ENCODE measurements at places on chromosomes 3 and 15.

- no peak for DNase-seq
Observed at GRCh38 chr3:196016485-196016884, 65.4 kb downstream of the TFRC start.

DNA sequence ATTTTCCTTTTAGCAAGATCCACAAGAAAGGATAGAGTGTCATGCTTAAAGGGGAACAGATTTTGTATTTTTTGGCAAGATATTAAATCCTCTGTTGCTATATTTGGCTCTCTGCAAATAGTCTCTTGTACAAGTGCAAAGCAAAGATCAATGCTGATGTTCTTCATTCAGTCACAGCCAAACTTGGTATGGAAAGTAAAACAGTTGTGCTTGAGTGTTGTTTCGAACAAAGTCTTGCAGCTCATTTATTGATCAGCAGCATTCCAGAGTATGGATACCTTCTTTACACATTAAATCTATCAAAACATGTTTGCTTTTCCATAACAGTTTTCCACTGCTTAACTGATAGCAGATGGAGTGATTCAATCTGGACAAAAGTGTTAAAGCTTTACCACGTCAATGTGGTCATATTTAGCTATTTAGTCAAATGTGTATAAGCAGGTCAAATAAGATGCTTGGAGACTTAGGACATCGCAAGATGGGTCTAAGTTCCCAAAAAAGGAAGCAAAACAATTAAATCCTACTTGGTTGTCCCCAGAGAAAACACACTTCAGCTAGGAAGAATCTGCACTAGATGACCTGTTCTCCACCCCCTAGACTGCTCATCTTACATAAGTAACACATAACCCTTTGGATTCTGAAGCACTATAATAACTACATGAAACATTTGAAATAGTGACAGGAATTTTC lies 52.4 kb downstream of the VGLL3 start:
- no peak for DNase-seq

- no peak for DNase-seq
Observed at GRCh38 chr15:77821188-77821958, 188.7 kb upstream of the LINGO1 start.

- DNase-seq = no peak
Observed at GRCh38 chr3:128794770-128795649, 69.0 kb downstream of the RAB7A start.

- no peak for DNase-seq
Observed at GRCh38 chr3:30324587-30324986, 281.8 kb upstream of the TGFBR2 start.

DNA sequence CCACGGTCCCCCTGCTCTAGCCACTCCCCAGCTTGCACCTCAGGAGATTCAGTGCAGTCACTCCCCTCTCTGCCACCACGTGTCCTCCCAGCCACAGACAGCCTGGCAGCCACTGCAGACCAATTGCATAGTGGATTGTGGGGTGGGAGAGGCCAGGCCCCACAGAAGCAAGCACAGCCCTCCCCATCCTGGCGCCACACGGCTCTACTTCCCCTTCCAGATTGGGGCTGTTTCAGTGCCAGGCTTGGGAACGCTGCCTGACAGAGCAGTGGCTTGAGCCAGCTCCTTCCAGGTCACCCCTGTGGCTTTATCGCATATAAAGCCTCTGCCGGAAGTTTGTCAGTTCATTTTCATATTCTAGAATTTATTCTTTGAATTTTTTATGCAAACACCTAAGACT lies 90.7 kb downstream of the TMEM266 start:
- no peak for DNase-seq

GRCh38 chr15:45855210-45855906 lies 220.5 kb downstream of the SQOR start:
- DNase-seq = no peak

DNA sequence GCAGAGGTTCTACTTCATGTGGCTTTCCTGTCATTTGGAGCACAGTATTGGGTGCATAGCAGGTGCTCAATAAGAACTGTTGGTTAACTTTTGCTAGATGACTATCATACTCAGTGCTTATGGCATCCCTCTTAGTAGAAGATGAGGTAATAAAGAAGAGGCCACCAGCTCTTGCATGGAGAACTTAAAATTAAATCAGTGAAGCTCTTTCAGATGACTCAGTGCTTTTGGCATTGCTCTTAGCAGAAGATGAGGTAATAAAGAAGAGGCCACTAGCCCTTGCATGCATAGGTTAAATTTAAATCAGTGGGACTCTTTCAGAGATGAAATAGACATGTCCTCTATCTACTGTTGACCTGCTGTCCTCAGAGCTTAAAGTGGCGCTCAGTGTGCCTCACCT lies 109.4 kb upstream of the FGF7 start:
- DNase-seq = no peak

GRCh38 chr15:79582650-79583049 lies 150.5 kb downstream of the MINAR1 start:
- DNase-seq = no peak

GRCh38 chr15:27928386-27928785 lies 170.7 kb downstream of the OCA2 start:
- no peak for DNase-seq

GRCh38 chr3:121943431-121943830 lies 49.2 kb downstream of the SLC15A2 start:
- DNase-seq = no peak

GRCh38 chr3:10647376-10647775 lies 142.0 kb upstream of the ATP2B2 start:
- no peak for DNase-seq

- DNase-seq = no peak
Observed at GRCh38 chr3:127590282-127590592, 296 bp downstream of the TPRA1 start.

DNA sequence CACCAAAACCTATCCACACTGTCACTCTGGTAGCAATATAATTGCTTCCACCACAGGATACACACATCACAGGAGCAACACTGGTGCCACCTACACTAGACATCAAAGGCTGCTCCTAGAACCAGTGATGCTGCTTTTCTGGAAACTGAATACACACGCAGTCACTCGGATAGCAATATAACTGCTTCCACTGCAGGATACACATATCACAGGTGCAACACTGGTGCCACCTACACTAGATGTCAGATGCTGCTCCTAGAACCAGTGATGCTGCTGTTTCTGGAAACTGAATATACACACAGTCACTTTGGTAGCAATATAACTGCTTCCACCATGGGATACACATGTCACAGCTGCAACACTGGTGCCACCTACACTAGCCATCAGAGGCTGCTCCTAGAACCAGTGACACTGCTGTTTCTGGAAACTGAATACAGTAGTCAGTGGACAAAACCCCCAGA lies 6.9 kb upstream of the TNFSF10 start:
- DNase-seq = no peak

DNA sequence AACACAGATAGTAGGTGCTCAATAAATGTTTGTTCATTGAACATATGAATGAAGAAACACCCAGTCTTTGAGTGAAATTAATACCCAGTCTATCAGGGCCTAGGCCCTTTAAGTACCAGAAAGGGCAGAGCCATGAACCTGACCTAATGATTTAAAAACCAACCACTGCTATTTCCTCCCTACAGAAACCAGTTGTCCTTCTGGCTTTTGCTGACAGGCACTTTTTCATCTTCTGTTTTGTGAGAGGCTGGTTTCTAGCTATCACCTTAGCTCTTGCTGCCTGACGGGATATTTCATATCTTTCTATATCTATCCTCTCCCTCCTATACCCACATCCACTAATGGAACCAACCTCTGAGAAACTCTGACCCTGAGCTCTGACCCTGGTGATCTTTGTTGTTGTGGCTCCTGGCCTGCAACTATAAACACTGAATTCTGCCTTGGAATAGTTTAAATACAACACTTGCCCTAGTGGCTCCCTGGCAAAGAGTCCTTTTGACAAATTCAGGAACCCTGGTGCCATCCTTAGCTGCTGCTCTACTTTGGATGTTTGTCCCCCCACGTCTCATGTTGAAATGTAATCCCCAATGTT lies 4.1 kb upstream of the AHSG start:
- no peak for DNase-seq

- DNase-seq = no peak
Observed at GRCh38 chr15:66706225-66706732, 4.2 kb downstream of the SMAD6 start.

GRCh38 chr15:100973351-100974111 lies 54.4 kb downstream of the LRRK1 start:
- DNase-seq = no peak

GRCh38 chr3:114420072-114420471 lies 126.2 kb downstream of the TIGIT start:
- no peak for DNase-seq

- DNase-seq = no peak
Observed at GRCh38 chr3:50534681-50535330, 31.4 kb upstream of the CACNA2D2 start.

GRCh38 chr3:186189492-186189891 lies 80.6 kb upstream of the ETV5 start:
- DNase-seq = no peak

DNA sequence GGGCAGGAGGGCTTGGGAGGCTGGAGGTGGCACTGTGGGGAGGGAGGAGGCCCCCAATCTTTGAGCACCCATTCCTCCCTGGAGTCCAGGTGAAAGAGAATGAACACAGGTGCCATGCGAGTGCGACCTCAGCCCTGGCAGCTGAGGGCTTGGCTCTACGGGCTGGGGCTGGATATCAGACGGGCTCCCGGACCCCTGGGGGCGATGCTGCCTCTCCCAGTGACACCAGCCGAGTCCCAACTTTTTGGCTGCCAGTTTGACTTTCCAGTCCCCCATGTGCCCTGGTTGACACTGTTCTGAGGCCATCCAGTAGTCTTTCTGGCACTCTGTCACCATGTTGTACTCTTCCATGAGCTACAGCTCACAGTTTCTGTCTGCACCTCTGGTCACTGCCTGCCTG lies 1.2 kb downstream of the VILL start:
- DNase-seq = no peak

DNA sequence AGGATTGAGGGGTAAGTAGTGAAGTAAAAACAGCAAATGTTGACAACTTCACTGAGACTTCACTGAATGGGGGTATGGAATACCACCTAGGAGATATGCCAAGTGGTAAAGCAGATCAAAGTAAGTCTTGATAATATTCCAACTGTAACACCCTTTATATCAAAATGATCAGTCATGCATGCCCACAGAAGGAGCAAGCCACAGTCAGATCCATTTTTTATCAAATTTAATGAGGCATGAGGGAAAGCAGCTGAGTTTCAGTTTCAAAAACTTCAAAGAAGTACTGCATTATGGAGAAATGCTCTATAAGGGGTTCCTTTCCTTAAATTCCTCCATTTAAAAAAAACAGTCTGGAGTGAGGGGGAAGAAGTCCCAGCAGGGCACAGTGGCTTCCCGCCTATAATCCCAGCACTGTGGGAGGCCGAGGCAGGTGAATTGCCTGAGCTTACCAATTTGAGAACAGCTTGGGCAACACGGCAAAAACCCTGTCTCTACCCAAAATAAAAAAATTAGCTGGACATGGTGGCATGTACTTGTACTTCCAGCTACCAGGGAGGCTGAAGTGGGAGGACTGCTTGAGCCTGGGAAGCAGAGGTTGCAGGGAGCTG lies 56.9 kb downstream of the TJP1 start:
- no peak for DNase-seq

DNA sequence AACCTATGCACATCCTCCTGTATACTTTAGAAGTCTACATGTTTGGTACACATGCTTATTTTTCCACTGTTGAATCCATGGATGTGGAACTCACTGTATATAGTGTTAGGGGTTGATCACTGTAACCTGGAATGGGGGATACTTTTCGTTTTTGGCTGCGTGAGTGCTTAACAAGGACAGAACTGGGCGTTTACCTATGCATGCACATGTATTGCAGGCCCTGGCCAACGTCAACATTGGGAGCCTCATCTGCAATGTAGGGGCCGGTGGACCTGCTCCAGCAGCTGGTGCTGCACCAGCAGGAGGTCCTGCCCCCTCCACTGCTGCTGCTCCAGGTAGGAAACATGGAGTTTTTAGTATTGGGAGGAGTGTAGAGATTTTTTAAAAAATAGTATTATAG lies 2.3 kb downstream of the RPLP1 start:
- DNase-seq = no peak

DNA sequence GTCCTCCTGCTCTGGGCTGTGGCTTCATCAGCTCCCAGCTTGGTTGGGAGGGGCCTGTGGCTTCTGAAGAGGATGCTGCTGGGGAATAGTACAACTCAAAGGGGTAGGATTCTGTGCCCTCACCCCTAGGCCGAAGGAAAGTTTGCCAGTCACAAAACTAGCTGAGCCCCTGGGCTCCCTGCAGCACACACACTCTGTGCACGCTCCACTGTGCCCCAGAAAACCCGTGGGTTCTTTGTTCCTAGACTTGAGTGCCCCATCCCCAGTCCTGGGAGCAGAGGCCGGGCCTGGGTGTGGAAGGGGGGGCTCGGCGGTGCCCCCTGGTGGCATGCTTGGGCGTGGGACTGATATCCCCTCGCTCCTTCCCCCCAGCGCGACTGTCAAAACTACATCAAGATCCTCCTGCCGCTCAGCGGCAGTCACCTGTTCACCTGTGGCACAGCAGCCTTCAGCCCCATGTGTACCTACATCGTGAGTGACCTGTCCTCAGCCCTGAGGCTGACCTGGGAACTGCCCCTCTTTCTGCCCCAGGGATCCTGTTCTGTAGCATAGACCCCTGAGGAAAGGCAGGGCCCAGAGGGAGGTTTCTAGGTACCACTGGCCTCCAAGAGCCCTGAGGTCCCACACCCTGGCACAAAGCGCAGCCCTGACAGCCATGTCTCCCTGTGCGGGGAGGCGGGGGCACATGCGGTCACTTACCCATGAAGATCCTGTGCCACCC lies 14.2 kb downstream of the CIB1 start:
- DNase-seq = no peak

DNA sequence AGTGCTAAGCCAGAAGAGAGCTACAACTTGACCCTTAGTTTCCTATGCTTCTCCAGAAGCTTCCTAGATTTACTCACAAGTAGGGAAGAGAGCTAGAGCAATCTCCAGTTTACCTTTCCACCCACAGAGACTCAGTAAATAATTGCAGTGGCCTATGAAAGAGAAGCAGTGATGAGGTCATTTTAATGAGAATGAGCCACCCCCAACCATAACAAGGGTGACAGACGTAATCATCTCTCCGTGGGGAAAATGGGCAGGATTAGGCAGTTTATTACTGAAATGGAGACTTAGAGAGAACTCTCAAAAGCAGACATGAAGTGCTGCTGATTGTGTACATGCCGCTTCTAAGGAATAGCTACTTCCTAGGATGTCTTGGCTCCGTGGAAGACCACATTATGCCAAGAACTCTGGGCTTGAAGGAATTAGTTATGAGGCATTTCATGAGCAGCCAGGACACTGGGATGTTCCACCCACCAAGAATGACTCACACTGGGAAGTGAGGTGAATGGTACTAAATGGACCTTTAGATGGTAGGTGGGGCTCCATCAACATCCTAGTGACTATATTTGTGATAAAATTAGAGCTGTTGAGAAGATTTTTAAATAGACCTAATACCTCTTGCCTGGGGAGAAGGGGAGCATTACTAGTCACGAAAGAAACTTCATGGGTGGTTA lies 160.9 kb downstream of the EDEM1 start:
- DNase-seq = no peak

GRCh38 chr3:42214565-42215283 lies 51.3 kb downstream of the CCK start:
- DNase-seq = no peak

Data from thoracic aorta (tissue), 2 donors.